ENCODE measurements at places on chromosomes 5 and 9. TPM values are rescaled to one million over a fixed set of nuclear protein-coding genes. Genes with fewer than 3 reads are reported as not detected.
A peak's percentile ranks its signal among the peaks of the same experiment; 100 is the strongest.

GRCh38 chr9:16825331-16825725 is 45.1 kb downstream of the BNC2 start:
- no peak for DNase-seq

The CCDC171 gene
- total RNA-seq = 2.4 TPM

DNA sequence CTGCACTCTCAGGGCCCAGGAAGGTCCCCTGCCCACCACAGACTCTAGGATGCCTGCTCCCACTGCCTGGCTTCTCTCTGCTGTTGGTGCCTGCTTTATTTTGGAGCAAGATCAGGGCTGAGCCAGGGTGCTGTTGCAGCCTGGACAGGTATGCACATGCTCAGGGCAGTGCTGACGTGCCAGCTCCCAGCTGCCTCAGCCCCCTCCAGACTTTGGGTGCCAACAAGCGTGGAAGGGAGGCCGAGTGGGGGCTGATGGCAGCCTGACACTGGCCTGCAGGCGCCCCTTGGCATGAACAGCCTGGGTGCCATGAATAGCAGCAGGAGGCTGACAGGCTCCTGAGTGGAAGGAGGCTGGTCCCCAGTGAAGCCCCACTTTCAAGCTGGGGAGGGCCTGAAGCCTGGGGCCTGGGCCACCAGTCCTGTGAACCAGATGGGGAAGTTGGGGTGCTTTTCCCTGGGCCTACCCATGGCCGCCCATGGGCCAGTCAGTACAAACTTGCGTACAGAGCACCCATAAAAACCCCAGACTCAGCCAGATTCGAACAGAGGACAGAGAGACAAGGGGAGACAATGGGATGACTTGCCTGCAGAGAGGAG is 6.8 kb downstream of the AMBP start:
- no peak for DNase-seq

DNA sequence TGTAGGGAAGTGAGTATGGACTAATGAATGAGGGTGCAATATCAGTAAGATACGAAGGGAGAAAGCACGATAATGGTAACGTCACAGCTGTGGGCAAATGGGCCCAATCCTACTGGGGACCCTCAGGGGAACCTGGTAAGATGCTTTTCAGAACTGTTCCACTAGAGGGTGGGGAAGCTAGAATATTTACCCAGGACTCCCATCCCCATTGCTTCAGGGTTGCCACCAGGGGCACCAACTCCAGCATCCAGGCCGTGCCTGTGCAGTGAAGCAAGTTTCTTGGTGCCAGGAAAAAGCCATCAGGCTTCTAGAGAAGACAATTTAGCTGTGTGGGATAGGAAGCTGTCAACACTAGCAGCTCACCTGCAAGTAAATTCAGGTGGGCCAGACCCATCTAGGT is 409.3 kb downstream of the AGTPBP1 start:
- DNase-seq = no peak

GRCh38 chr9:3271581-3271980 is 254.2 kb downstream of the RFX3 start:
- no peak for DNase-seq

The DMRT3 gene
- not detected for total RNA-seq

DNA sequence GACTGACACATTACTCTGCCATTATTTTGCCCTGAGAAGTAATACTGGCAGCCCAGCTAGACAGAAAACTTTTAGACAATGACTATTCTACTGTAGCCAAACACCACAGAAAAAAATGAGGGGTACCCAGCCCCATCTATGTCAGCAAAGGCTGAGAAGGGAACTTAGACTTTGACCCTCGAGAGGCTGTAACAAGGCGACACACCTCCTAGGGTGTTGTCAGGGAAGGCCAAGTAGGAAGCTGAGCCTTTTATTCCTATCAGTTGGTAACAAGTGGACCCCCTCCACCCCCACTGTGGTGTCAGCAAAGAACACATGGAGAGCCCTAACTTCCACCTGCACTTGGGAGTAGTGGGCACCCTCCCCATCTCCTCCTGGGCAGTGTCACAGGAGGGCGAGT is 55.6 kb downstream of the SPTLC1 start:
- DNase-seq = no peak

DNA sequence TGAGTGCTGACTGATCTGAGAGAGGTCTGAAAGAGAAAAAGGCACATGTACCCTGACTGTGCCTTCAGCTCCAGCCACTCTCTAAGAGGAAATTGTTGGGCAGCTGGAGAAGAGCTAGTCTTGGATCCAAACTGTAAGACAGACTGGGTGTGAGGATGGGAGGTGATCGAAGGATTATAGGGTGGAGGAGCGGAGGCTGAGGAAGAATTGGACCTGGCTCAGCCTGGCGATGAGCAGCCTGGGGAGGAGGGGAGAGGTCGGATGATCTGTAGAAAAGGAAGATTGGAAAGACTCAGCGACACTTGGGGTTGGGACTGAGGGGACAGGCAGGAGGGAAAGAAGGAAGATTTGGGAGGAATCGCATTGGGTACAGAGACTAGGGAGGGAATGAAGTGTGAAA is 98.6 kb upstream of the SLC25A48 start:
- DNase-seq = no peak

- DNase-seq = no peak
These were observed 385.1 kb upstream of the IRX1 start for GRCh38 chr5:3210531-3210930.

- no peak for DNase-seq
These were observed 11.8 kb downstream of the TRUB2 start for GRCh38 chr9:128310461-128310860.

The TMEM174 gene
- total RNA-seq = not detected

The PCDHB12 gene
- total RNA-seq = not detected

DNA sequence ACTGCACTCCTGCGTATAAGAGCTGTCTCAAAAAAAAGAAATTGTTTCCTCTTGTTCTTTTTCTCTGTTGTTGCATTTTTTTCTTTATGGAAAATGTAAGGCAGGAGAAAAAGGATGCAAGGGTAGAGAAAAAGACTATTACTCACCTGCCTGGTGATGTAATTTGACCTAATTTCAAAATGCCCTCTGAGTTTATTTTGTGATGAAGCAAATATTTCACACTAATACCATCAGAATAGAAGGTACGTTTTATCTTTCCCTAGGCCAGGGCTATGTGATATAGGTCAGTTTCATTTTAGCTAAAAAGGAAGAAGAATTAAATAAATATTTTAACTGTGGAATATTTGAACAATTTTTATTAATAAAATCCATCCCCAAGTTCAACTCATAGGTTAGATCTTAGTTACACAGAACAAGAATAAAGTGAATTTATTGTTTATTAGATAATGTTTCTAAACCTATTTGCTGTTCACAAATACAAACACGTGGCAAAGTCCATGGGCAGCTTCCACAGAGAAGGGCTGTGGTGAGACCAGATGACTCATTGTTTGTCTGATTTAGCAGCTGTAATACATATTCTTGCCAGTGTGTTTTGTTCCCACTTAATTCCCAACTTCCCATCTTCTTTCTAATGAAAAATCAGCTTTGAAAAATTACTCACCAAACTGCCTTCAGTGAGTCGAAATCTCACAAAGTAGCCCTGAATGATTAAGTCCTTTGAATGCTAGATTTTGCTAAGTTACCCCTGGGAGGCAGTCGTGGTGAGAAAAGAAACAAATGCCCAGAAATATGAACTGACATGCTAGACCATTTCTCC is 52.8 kb upstream of the CCDC112 start:
- peak; percentile 21 for DNase-seq

- peak; percentile 98 for DNase-seq
These were observed 65.2 kb downstream of the SREK1 start for GRCh38 chr5:66209350-66209749.

GRCh38 chr9:96318921-96319565 is 17.1 kb upstream of the HSD17B3 start:
- DNase-seq = no peak

DNA sequence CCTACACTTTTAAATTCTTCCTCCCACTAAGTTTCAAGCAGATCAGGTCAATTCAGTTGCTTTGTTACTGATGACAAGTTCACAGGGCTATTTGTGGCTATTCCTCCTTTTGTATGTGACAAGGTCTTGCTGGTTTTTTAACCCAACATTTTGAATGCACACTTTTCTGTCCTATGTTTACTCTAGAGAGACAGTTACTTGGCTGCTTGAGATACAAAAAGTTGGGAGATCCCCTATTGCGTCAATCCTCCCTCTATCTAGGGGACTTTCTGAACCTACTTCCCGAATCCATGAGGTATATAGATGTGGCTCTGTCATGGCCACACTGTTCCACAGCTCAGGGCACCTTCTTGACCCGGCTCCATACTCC is 386.7 kb downstream of the NTRK2 start:
- DNase-seq = no peak

The PAXX gene
- 54.9 TPM for total RNA-seq

The LCP2 gene
- total RNA-seq = not detected

- DNase-seq = no peak
These were observed 17.4 kb upstream of the HMGCR start for GRCh38 chr5:75319638-75320037.

The FOXD4L3 gene
- not detected for total RNA-seq

GRCh38 chr9:88077071-88077617 is 61.1 kb downstream of the SPATA31C2 start:
- DNase-seq = no peak

GRCh38 chr9:119310741-119311140 is 58.5 kb downstream of the BRINP1 start:
- DNase-seq = no peak

The F12 gene
- total RNA-seq = 14.5 TPM

DNA sequence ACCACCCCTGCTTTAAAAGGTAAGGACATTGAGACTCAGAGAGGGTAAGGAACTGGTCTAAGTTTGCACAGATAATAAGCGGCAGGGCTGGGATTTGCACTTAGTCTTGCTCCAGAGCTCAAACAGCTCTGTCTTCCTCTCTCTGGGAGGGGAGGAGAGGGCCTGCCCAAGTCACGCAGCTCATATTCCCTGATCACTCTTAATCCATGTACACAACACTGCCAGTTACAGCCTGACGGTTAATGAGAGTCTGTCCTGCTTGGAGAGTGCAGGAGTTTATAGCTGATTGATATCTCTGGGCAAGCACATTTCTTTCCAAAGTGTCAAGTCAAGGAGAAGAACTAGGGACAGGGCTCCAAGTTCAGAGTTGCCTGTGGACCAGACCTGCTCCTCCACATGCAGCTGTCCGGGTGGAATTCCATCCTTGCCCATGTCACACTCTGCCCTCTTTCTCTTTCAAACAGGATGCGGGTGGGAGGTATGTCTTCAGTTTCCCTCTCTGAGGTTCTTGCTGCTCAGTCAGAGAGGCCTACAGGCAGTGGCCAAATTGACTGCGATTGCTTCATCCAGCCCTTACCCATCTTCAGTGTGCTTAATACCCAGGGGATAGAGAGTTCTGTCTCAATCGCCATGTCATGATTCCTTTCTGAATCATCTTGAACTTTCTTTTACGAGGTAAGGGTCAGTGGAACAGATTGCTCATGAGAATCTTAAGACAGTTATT is 54.5 kb downstream of the GALNT12 start:
- peak; percentile 62 for DNase-seq

The ARHGEF37 gene
- total RNA-seq = 5.5 TPM

DNA sequence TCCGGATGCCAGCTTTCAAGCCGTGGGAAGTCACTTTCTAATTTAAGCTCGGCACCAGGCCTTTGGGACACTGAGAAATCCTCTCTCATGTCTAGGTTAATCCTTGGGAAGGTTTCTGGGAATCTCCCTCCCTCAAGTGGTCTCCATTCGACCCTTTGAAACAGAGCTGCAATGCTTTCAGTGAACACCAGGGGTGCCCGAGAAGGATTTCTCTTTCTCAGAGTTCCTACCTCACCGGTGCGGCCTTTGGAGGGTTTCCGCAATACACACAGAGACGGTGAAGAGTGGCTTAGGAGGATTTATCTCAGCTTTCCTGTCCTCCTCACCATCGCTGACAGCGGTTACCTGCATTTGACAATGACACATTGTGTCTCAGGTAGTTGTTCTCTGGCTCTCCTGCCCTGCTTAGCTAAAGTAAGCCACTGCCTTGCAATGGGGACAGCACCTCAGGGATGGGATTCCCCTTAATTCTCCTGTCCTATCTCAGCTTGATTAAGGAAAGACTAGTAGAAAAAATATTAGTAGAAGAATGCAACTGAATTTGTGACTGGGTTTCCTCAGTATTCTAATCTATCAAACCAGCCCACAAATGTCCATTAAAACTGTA is 180.6 kb downstream of the GABRG2 start:
- DNase-seq = no peak

- peak; percentile 17 for DNase-seq
These were observed 7.1 kb upstream of the DOCK2 start for GRCh38 chr5:169629847-169630548.

DNA sequence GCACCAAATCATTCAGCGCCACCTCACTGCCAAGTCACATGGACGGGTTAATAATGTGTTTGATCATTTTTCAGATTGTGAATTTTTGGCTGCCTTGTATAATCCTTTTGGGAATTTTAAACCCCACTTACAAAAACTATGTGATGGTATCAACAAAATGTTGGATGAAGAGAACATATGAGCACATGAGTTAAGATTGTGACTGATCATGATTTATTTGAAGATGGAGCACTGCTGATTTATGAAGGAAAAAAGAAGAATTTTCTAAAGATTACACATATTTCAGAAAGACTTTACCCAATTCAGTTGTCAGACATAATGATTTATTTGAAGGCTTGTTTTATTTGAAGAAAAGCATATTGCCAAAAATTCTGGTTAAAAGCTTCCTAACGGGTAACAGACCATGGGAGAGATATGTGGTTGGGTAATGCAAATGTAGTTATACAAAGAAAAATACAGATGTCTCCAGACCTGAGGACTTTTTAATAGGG is 37.4 kb downstream of the TNFAIP8 start:
- DNase-seq = no peak

- DNase-seq = no peak
These were observed 84.5 kb upstream of the SMIM23 start for GRCh38 chr5:171701100-171701541.

The SPINK7 gene
- total RNA-seq = not detected

GRCh38 chr5:64806537-64806936 is 37.8 kb downstream of the CWC27 start:
- DNase-seq = no peak

DNA sequence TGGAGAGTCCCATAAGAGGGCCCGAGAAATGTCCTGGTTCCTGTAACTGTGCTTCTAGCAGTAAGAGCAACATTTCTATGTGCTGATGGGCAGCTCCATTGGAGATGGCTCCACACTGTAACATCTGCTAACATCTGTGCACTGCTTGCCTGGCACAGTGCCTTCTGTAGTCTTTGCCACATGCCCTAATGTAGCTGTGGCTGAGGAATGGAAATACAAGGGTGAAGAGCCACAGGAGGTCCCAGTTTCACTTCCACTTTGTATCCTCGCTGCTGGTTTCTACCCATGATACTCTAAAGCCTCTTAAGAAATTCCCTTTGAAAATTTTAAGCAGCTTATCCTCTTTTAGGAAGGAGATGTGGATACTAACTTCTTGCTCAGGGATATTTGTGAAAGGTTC is 97.4 kb downstream of the HOMER1 start:
- no peak for DNase-seq

- DNase-seq = no peak
These were observed 524.2 kb downstream of the SPATA31D1 start for GRCh38 chr9:82512728-82513127.

DNA sequence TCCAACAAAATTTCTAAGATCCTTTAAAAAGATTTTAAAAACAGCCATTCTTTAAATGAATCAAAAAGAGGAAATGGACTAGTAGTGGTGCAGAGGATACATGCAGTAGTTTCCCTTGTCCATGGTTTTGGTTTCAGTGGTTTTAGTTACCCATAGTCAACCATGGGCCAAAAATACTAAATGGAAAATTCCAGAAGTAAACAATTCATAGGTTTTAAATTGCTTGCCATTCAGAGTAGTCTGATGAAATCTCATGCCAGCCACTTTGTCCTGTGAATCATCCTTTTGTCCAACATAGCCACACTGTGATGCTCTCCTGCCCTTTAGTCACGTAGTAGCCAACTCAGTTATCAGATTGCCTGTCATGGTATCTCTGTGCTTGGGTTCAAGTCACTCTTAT is 286.1 kb downstream of the ANXA1 start:
- DNase-seq = no peak

The PCDHA2 gene
- not detected for total RNA-seq
